ENCODE measurements at places on chromosomes 2 and 18.

DNA sequence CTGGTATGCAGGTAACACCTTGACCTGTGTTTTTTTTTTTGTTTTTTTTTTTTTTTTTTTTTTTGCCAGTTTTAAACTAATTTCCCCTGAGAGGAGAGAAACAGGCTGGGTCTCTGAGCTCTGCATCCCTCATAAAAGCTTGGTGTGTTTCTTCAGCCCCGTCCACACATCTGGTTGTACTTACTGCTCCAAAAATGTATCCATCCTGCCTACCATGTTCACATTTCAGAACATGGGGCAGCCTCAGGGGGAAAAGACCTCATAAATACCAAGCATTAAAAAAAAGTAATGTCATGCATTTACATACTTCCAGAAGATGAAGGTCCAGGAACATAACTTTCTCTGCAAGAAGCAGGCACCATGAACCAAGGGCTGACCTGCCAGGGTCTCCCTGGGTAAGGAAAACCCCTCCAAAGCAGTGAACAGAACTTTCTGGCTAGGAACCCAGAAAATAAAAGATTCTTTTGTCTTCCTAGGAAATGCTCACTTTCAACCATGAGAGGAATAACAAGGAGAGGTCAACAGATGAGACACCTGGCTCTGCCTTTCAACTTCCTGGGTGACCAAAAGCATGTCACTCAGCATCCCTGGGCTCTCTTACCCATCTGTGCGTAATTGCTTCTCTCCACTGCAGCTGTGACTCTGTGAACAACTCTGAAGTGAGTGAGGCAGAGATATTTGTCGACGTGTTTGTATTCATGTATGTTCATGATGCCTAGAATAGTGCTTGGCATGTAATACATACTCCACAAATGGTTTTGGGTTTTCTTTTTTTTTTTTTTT, 118.6 kb downstream of the MCFD2 start:
- no peak for DNase-seq

DNA sequence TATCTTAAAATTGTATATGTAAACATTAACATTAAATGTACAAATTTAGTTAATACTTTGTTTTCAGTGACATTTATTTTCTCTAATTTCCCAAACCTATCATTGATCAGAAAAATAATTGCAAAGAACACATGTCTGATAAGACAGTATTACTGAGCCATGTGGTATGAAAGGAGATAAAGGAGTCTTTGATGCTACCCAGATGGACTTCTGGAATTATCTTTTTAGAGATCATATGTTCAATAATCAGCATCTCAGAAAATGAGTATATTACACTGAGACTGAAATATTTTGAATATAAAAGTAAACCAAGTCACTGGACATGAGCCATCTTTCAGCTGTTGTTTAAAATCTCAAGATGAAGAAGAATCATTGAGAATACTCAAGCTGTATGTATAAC, 153.3 kb downstream of the PHLPP1 start:
- no peak for DNase-seq

DNA sequence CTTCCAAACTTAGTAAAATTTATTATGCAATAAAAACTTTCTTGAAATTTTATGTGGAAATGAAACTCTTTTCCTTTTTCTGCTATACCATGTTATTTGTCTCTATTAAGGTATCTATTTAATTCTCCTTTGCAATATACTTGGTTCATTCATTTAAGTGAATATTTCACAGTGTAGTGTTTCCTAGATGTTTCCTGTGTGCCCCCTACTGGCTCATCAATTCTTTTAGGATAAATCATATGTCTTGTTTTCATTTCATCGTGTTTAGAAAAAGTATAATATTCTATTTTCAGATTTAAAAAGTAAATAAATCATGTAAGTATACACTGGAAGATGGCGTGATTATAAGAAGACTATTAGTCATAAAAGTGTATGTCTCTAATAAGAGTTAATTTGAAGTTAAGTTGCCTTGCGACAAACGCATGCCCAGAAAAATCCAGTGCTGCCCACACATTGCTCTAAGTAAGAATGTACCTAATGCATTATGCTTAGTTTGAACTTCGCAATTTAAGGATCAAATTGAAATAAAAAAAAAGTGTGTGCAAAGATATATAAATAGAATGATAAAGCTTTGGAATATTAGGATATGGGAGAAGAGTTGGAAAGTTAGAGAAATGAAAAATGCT, 525.4 kb downstream of the KCNJ3 start:
- peak; percentile 56 for DNase-seq

GRCh38 chr2:86143307-86143706, 37.3 kb downstream of the PTCD3 start:
- DNase-seq = no peak

DNA sequence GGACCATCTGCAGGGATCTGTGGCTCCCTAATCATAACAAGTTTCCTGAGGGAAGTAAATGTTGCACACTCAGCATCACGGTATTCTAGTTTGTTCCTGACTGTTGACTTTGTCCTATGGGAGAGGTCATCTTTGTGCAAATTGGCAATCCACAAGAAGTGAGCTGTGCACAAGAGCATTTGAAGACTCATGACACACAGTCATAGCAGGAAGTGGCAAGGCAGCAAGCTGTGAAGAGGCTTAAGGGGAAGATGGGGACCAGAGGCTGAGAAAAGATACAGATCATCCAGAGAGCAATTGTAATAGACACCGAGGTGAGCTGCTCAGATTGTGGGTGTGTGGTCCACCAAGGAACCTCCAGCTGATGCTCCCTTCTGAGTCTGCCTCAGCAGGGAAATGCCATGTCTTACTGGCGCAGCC, 2.7 kb downstream of the TNP1 start:
- no peak for DNase-seq

DNA sequence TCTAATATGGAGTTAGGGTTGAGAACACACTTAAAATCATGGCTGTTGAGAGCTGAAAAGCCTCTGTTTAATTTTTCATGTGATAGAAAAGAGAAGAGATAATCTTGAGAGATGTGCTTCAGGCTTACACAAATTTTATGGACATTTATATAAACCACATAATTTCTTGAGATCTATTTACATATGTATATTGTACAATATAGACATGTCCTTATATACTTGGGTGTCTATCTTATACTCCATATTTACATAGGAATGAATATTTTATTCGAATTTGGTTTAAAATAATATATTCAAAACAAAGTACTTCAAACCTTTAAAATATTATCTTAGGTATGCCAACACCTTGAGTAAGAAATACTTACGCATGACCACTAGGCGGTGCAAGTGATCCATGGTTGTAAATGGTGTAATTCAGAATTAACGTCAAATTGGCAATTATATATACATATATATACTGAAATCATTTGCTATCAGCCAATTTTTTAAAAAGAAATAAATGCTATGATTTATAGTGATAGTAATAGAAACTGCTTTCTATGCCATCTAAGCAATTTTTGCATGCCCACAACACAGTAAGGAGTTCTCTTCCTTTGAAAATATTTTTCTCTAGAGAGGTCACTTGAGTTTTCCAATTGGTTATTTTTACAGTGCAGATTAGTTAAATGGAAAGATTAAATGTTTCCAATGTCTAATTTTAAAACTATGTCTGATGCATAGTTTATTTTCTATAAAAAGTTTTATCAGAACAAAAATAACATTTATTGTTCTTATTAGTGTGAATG, 37.6 kb upstream of the SPAG16 start:
- DNase-seq = peak; percentile 79

GRCh38 chr18:28974504-28974903, 797.6 kb upstream of the CDH2 start:
- no peak for DNase-seq

GRCh38 chr2:152820048-152820447, 101.6 kb downstream of the ARL6IP6 start:
- no peak for DNase-seq

GRCh38 chr2:10452956-10453904, 5.1 kb upstream of the ODC1 start:
- no peak for DNase-seq

DNA sequence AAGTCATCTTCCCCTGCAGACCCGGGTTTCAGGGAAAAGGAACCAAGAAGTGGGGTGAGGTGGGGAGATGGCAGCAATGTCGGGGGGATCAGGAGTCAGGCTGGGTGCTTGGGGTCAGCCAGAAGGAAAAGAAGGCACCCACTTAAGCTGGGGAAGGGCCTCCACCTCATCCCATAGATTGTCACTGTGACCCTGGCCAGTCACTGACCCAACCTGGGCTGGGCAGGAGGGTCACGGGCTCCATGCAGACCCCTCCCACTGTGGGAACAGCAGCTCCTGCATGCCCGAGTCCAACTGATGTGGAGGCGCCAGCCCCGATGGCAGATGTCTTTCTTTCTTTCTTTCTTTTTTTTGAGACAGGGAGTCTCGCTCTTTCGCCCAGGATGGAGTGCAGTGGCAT, 53.6 kb upstream of the HAAO start:
- no peak for DNase-seq

DNA sequence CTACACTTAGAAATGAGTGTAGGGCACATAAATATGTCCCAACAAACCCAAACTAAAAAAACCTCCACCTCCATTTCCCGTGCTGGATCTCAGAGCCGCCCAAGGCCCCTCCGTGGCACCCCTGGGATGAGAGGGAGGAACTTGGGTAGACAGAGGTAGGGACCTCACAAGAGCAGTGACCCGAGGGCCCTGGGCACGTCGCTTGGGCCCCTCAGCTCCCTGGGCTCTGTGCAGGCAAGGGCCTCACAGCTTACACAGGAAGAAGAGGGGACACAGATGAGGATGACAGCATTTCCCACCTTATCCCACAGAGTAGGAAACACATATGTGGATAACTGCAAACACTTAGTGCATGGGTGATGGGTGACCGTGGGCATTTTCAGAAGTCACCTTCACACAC, 93.9 kb upstream of the TPO start:
- DNase-seq = no peak

GRCh38 chr2:15427987-15428386, 133.1 kb downstream of the NBAS start:
- DNase-seq = no peak

- DNase-seq = no peak
Measured at GRCh38 chr2:211351987-211352386, 795.6 kb downstream of the CPS1 start.

DNA sequence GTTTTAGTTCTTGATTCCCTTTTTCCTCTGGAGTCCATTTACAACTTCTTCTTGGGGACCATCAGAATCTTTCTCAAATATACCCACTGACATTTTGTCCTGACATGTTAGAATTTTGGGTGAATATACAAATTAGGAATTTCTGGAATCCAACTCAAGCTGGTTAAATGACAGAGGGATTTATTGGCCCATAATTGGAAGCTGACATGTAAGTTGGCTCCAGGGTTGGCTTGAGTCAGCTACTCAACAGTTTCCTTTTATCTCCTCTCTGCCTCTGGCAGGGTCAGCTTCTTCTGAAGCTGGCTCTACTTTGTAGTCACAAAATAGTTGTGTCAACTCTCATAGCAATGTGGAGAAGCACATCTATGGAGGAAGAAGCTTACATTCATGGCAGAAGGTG, 36.6 kb upstream of the PPP1R1C start:
- DNase-seq = no peak

- DNase-seq = no peak
Measured at GRCh38 chr18:48982266-48982665, 31.5 kb upstream of the SMAD7 start.

DNA sequence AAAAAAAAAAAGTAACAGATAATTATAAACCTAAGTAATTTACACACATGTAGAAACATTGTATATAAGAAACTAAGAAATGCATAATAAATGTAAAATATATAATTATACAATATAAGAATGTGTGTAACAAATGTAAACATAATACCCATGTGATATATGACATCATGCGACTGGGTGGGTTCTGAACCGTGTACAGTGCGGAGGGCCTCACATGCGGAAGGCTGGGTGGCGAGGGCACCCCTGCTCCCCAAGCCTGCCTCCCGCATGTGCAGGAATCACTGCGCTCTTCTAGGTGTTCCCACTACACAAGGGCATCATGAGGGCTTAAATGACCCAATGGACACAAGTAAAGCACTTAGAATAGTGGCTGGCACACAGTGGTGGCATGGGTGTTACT, 2.0 kb downstream of the PTPN18 start:
- no peak for DNase-seq

DNA sequence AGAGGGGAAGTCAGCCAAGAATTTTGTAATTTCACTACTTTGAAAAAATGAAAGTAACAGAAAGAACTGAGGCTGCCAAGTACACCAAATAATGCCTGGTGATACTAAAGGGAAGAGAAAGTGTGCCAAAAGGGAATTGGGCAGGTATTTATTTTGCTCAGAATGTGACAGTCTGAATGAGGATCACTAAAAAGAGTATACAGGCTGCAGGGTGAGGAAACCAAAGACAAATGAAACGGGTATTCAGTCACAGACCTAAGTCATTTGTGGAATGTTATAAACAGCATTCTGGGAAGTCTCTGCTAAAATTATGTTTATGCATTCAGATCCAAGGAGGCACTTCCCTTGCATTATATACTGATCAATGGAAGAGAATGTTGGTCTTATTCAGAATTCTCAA, 418.6 kb upstream of the SLC39A10 start:
- no peak for DNase-seq

GRCh38 chr2:72722492-72723070, 103.3 kb downstream of the EXOC6B start:
- no peak for DNase-seq

DNA sequence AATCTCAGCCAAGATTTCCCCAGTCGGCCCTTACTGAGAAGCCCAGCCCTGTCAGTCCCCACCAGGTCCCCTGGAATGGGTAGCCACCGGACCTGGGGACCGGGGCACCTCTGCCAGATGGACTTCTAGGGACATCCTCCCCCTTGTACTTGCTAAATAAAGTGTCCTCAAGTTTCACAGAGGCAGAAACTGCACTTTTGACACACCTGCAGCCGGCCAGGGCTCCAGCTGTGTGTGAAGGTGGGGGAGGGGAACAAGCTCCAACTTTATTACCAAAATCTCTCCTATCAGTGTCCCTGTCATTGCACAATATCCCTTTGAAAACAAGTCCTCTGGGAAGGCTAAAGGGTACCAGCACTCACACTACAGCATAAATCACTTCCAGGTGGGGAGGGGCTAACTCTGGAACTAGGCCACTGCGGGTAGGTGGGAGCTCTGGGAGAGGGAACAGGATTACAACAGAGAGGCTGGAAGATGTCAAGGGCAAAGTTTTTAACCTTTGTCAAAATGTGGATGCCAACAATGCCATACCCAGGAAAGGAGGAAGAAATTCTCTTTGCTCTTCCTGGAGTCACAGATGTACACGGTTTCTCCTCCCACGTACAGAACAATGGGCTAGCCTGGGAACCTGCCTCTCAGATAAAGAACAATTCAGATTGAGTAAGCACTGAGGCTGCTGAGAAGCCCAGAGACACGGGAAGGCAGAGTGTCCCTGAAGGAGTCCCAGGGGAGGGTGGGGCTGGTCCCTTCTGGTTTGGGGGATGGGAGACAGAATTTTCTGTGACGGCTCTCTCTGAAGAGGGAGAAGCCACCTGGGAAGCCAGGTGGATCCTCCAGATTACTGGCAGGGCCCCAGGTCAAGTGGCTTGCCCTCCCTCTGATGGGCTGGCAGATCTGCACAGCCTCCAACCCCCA, 11.0 kb downstream of the SDC1 start:
- no peak for DNase-seq
